ENCODE measurements at places on chromosomes 13 and 19. TPM values are rescaled to one million over a fixed set of nuclear protein-coding genes. Genes with fewer than 3 reads are reported as not detected.

The SMIM44 gene
- polyA plus RNA-seq = not detected

The IGFL1 gene
- 86.6 TPM for polyA plus RNA-seq

The TIMM29 gene
- polyA plus RNA-seq = 6.1 TPM

The DIAPH3 gene
- polyA plus RNA-seq = 7.9 TPM

The CRLF1 gene
- polyA plus RNA-seq = 0.20 TPM

The SIGLEC7 gene
- not detected for polyA plus RNA-seq

The ZNF439 gene
- 0.86 TPM for polyA plus RNA-seq

The SLC8A2 gene
- 0.17 TPM for polyA plus RNA-seq

The ICAM1 gene
- polyA plus RNA-seq = 0.35 TPM

The BST2 gene
- polyA plus RNA-seq = 8.4 TPM

GRCh38 chr13:44843403-44843802 lies 145.9 kb downstream of the NUFIP1 start:
- no peak for DNase-seq

DNA sequence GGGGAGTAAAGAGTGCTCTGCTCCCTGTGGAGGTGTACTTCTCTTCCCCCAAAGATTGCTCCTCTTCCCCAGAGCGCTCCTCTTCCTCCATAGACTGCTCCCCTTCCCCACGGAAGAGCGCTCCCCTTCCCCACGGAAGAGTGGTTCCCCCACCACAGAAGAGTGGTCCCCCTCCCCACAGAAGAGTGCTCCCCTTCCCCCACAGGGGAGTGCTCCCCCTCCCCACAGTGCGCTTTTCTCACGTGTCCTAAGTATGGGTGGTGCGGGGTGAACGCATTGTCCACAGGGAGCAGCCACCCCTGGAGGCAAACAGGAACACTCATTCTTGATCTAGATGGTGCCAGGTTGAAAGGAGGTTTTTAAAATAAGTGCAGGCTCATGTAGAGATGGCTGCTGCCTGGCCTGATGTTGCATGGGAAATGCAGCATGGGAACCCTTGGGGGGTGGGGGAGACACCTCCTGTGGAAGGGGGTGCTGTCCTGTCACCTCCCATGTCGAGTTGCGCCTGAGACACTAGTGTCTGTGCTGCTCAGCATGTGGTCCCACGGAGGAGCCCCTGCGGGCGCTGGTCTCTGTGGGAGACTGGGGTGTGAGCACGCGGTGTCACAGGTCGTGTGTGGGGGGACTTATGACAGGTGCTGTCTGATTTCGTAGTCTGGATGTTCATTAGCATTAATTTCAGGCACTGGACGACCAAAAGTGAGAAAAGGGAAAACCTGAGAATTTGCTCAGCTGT lies 52.2 kb downstream of the ATP11A start:
- no peak for DNase-seq

DNA sequence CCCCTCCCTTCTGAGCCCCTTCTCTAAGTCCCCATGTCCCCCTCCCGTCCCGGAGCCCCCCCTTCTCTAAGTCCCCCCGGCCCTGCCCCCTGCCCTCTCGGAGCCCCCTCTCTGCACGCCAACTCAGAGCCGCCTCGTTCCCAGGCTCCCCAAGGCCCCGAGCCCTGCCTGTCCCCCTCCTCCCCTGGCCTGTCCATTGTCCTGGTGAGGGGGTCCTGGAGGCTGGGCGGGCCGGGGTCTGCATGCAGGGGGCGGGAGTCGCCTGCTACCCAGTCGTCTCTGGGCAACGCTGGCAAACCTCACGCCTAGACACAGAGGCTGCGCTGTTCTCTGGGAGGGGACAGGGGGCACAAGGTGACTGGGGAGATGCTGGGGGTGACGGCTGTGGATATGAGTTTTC lies 39.2 kb upstream of the SEMA6B start:
- no peak for DNase-seq

- DNase-seq = no peak
Observed at GRCh38 chr13:45951166-45951565, 99.6 kb upstream of the SIAH3 start.

- DNase-seq = no peak
Observed at GRCh38 chr13:80331984-80332383, 8.9 kb downstream of the SPRY2 start.

- no peak for DNase-seq
Observed at GRCh38 chr19:44303976-44304568, 753 bp downstream of the ZNF235 start.

GRCh38 chr19:47243776-47244547 lies 12.4 kb upstream of the CCDC9 start:
- DNase-seq = peak; percentile 87

GRCh38 chr19:33902802-33903488 lies 106.3 kb downstream of the KCTD15 start:
- DNase-seq = no peak

GRCh38 chr13:74061926-74062595 lies 72.1 kb downstream of the KLF12 start:
- DNase-seq = no peak

GRCh38 chr13:20294497-20294896 lies 62.4 kb upstream of the GJB6 start:
- no peak for DNase-seq

- DNase-seq = no peak
Observed at GRCh38 chr13:98432638-98433037, 144.3 kb downstream of the STK24 start.

GRCh38 chr13:59680429-59681024 lies 483.2 kb downstream of the DIAPH3 start:
- no peak for DNase-seq

DNA sequence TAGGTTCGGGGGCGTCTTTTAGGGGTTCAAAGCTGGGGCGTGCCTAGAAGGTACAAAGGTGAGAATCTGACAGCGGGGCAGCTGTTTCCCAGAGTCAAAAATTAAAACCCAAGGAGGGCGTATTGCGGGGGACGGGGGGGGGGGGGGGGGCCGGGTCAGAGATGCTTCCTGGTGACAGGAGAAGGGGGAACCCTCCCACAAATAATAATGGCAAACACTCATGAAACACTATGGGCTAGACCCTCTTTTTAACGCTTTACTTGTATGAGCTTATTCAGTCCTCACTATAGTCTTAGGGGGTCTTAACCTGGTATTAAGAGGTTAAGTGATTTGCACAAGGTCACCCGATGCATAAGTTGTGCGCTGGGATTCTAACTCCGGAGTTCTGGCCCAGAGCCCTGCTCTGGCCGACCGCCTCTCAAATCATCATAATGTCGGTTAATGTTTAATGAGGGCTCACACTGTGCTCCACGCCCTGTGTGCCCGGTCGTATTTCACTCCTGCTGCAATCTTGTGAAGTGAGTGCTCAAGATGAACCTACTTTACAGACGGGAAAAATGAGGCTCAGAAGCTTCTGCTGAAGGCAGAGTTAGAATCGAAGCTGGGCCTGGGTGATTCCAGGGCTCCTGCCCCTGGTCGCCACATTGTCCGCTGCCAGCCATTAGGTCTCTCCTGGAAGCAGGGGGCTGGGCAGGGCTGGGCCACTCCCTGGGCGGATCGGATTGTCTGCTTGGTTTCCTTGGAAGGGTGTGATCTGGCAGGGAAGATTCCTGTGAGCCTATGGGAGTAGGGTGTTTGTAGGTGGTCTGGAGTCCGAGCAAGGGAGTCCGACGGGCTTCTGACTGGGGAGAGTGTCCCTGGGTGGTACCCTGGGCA lies 964 bp downstream of the PAK4 start:
- DNase-seq = no peak

DNA sequence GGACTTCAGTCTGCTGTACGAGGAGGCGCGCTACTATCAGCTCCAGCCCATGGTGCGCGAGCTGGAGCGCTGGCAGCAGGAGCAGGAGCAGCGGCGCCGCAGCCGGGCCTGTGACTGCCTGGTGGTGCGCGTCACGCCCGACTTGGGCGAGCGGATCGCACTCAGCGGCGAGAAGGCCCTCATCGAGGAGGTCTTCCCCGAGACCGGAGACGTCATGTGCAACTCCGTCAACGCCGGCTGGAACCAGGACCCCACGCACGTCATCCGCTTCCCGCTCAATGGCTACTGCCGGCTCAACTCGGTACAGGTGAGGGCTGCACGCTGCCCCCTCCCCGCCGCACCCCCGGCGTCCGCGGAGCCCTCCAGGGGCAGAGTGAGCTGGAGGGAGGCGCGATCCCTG lies 14.6 kb downstream of the KCTD15 start:
- DNase-seq = no peak

GRCh38 chr19:45306040-45306439 lies 16.6 kb downstream of the CKM start:
- DNase-seq = no peak

- no peak for DNase-seq
Observed at GRCh38 chr19:34900245-34900644, 26.5 kb upstream of the ZNF30 start.

DNA sequence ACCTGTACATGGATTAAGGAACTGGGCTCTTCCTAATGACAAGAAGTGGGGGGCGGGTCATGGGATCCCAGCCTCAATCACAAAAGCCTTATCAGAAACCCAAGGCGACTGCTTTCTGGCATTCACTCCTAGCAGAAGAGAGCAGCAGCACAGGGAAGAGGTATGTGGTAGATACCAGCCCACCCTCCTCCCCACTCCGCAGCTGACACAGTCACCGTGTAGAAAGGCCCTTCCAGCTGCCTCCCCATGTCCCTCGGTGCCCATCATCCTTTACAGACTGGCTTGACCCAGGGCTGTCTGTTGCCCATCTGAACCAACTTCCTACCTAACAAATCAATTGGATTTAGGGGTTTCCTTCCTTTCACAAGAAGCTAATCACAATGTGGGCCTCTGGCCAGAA lies 3.1 kb upstream of the DHRS12 start:
- no peak for DNase-seq

GRCh38 chr13:41970918-41971317 lies 10.0 kb upstream of the VWA8 start:
- DNase-seq = no peak

DNA sequence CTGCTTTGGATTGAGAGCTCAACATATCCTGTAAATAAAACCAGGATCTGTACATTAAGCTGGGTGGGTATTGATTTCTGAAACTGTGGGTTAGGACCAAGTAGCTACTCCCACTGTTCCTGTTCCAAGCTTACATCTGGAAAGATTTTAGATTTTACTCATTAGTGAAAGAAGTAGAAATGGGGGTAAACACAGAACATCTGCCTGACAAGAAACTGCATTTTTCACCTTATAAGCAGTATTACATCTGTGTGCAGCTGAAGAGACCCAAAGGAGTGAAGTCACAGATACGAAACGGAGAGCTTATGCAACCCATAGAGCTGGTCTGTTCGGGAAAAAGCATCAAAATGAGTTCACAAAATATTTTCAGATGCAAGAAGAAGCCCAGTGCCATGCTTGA lies 235.2 kb downstream of the SLITRK5 start:
- no peak for DNase-seq

DNA sequence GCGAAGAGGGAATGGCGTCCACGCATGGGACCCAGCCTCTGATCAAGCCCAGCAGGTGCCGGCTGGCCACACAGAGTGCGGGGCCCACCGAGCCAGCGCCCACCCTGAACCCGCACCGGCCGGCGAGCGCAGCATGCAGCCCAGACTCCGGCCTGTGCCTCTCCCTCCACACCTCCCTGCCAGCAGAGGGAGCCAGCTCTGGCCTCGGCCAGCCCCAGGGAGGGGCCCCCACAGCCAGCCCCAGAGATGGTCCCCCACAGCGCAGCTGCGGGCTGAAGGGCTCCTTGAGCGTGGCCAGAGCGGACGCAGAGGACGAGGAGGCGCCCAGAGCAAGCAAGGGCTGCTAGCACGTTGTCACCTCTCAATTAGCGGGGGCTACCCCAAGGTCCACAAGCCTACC lies 904.5 kb downstream of the SLITRK6 start:
- no peak for DNase-seq

DNA sequence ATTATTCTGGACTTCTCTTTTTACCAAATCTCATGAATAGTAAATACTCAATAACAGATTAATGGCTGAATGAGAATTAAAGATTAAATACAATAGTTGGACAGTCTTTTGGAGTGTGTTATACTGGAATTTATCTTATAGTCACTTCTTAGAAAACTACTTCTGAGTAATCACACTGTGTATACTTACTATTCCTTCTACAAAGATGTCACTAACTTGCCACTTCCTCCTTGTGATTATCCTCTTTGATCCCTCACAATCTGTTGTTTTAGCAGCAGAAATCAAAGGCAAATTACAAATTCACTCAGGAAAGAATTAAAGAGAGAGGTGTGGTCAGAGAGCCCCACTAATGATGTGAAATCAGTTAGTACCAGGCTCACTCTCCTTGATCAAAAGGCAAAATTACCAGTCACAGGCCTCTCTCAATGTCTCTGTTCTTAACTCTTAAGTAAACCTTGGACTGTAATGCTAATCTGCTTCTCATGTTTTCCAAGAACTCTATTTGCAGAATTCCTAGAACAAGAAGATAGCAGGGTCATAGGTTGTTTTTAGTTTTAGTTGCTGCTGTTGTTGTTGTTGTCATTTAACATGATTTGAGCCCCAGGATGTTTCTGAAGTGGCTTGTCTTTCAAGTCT lies 37.3 kb upstream of the FNDC3A start:
- no peak for DNase-seq

GRCh38 chr13:84931264-84931663 lies 868.0 kb downstream of the SLITRK6 start:
- DNase-seq = no peak

- DNase-seq = no peak
Observed at GRCh38 chr13:92172191-92172590, 773.8 kb downstream of the GPC5 start.

DNA sequence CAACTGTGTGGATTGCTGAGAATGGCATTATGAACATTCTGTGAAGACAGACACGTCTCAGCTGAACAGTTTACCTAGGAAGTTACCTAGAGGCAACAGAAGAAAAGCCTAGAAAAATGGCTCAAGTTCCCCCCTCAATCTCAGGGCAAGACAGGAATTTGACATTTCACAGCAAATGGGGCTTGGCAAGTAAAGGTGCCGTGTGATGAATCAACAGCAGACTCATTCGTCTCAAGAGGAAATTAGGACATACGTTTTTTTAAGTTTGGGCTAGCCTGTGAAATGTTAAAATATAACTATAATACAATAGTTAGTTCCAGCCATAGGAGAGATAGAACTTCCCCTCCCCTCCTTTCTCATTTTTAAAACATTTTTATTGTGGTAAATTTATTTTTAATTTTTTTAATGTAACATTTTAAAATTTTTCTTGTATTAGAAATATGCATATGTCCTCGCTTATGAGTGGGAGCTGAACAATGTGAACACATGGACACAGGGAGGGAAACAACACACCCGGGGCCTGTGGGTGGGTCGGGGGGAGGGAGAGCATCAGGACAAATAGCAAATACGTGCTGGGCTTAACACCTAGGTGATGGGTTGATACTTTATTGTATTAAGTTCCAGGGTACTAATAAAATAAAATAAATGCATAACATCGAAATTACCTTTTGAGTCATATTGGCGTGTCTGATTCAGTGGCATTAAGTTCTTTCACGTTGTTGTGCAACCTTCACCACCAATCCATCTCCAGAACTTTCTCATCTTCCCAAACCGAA lies 116.0 kb downstream of the COL4A2 start:
- DNase-seq = no peak

- no peak for DNase-seq
Observed at GRCh38 chr13:19645000-19645399, 11.5 kb downstream of the MPHOSPH8 start.

DNA sequence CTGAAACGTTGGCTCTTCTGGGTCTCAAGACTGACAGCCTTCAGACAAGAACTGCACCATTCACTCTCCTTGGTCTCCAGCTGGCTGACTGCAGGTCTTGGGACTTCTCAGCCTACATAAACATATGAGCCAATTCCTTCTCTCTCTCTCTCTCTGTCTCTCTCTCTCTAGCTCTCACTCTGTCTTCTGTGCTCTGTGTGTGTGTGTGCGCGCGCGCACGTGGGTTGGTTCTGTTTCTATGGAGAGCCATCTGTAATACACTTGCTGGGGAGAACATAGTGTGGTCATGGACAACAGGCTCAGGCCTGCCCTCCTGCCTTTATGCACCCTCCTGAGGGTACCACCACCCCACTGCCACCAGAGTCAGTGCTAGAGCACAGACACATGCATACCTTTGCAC lies 13.7 kb upstream of the SERPINE3 start:
- DNase-seq = no peak

Data from keratinocyte (primary cell).